ENCODE measurements at places on chromosomes 7 and 10.

GRCh38 chr10:123945325-123945920, 53.8 kb upstream of the CPXM2 start:
- no peak for DNase-seq

GRCh38 chr7:1007901-1008300, 24.9 kb downstream of the CYP2W1 start:
- no peak for DNase-seq

- DNase-seq, result no peak
Measured at GRCh38 chr7:106312906-106313305, 28.1 kb upstream of the NAMPT start.

DNA sequence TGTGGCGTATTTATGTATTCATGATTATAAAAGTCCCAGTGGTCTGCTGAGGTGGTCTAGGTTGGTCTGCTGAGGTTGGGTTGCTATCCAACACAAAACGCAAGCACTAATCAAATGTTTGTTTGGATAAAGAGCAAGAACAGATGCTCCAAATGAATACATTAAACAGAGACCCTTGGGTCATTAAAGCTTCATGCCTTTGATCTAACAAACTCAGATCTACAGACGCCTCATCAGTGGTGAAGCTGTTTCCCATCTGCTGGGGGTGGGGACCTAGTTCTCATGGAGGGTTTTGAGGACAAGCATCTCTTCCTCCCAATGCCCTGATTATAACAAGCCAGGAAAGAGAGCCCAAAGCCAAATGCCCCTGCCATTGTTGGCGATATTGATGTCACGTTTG, 786.7 kb downstream of the NRG3 start:
- DNase-seq, result no peak

DNA sequence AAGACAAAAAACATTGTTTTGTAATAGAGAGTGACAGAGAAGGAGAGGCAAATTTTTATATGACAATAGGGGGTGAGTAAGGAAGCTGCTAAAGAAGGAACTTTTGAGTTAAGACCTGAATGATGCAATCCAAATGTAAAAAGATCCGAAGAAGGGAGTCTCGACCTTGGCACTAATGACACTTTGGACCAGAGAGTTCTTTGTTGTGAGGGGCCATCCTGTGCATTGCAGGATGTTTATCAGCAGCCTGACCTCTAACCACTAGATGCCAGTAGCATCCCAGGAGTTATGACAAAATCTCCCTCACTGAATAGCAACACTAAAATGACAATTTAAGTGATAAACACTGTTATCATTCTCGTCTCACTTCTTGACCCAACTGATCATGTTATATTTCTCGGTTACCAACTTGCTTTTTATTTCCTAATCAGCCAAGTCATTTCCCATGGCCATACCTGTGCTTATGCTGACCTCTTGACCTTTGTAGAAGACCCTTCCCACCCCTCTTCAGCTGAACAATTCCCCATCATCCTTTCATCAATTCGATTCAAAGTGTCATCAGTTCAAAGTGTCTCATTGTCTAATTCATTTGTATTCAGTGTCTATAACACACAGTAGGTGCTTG, 30.0 kb downstream of the DGKI start:
- no peak for DNase-seq

Measured in nephron progenitor cell (in vitro differentiated cells).